ENCODE measurements at places on chromosomes 1 and 21.

DNA sequence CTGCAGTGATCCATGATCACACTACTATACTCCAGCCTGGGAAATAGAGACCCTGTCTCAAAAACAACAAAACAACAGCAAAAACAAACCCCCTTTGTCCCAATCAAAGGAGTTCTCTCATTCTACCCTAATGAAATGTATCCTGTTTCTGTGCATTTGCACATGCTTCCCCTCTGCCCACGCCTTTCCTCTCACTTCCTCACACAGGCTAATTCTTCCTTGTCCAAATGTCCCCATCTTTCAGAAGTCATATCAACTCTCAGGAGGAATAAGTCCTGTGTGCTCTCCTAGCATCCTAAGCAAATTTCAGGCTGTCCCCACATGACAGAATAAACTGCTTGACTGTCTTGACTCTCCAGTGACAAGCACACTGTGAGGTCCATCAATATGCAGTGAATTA, 8.1 kb upstream of the ATP1B1 start:
- DNase-seq: no peak

GRCh38 chr1:179973198-179974110, 18.8 kb downstream of the CEP350 start:
- DNase-seq: no peak

DNA sequence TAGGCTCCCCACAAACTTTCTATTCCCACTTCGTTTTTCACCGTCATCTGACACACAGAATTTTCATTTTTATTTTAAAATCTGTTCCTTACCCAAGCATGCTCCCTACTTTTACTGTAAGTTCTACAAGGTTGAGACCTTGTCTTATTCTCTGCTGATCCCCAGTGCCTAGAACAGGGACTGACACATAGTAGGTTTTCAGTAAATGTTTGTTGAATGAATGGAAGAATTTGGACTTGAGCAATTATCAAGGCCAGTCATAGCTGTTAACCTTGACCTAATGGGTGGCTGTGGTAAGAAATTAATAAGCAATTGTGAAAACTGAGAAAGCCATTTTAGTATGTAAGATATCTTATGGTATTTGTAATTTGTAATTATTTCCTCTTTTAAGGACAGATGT, 71.1 kb downstream of the LAMC1 start:
- DNase-seq: no peak

DNA sequence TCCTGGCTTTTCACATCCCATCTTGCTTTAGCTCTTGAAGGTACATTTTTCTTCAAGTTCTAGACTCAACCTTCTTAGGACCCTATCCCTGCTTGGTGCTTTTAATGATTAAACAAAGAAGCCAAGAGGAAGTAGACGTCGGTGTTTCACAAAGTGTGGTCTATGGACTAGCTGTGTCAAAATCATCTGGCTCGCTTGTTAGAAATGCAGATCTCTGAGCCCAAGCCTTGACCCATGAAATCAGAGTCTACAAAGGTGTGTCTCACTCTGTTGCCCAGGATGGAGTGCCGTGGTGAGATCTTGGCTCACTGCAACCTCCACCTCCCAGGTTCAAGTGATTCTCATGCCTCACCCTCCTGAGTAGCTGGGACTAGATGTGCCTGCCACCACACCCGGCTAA, 295.5 kb upstream of the KAZN start:
- no peak for DNase-seq

DNA sequence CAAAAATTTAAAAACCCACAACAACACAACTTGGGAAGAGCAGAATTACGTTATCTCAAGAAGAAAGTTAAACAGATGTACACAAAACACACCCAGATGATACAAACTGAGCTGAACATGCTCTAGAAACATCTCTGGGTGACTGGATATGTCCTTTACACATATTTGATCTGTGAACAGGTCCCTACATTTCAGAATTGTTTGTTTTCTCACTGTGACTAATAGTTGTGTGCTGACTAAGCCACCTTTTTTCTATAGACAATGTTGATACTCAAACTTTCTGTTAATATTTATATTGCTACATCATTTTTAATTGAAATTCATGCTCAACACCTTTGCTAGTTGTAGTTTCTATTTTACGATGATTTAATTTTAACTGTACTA, 1.0 kb upstream of the F11R start:
- no peak for DNase-seq

DNA sequence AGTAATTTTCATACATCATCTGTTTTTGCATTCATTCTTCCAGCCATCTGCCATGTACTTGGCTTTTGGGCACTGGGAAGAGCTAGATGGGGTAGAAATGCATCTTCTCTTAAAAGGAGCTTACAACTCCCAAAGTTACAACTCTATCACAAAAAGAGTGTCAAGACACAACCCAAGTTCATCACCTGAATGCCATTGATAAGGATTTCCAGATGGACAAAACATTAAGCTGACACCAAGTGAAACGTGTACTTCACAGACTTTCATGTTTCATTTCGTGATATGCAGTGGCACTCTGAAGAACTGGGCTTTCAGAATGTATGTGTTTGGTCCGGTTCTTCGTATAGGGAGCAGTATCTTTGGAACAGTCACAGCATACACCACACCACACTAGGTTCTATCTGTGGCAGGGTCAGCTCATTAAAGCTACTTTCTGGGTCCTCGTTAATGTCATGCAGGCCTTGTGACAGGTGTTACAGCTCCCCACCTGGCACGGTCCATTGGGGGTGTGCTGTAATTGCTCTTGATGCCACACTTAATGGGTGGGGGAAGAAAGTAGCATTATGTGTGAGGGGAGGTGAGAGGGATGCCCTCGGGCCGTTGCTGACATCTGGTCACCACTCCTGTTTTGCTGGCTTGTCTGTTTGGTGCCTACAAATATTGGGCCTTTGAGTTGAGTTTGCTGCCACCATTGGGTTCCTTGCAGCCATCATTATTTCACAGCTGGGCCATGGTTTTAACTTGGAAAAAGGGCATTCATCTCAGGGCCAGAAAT, 164.9 kb downstream of the NFIA start:
- DNase-seq: no peak

- DNase-seq: no peak
These were observed 1.9 kb upstream of the TMEM125 start for GRCh38 chr1:43267818-43268425.

GRCh38 chr1:219550201-219550600, 62.7 kb downstream of the ZC3H11B start:
- DNase-seq: no peak

DNA sequence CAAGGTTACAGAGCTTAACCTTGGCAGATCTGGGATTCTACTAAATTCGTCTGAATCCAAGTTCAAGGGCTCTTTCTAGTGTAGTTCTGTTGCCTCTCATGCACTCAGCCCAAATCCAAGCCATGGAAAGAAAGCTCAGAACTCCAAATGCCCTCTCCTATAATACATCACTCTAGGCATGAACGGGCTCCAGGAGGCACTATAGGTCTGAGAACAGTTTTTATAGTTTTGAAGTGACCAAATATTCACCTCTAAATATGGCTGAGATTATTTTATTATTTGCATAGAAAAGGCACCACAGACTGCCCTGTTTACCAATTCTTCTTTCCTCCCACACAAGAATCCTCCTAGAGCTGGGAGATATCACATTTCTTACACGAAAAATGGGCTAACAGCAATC, 327.9 kb upstream of the BEND5 start:
- DNase-seq: no peak

DNA sequence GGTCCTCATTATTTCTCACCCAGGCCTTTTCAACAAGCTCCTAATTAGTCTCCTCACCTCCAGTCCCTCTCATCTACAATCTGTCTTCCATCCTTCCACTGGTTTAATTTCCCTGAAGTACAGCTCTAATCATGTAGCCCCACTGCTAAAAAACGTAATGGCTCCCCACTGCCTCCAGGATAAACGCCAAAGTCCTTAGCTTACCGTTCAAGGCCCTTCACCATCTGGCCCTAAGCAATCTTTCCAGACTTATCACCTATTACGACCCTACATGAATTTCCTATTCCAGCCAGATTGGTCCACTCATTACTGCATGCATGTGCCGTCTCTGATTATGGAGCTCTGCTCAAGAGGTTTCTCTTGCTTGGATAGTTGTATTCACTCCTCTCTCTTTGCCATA, 83.1 kb upstream of the DAB1 start:
- DNase-seq: no peak

- no peak for DNase-seq
These were observed 23.6 kb downstream of the SLAMF1 start for GRCh38 chr1:160623227-160623633.

DNA sequence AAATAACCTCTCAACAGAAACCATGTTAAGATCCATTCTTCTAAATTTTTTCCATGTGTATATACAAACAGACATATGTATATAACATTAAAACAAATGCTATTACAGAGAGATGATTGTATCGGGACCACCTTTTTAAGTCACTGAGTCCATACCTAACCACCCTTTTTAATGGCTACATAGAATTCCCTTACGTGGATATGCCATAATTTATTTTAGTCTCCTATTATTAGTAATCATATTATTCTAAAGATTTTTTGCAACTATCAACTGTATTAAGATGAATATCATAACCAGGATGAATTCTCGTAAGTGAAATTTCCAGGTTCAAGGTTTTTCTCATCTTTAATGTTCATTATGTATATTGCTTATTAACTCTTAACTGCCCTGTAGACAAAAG, 259.7 kb downstream of the HHAT start:
- DNase-seq: no peak

All from stimulated activated CD8-positive, alpha-beta memory T cell treated with anti-CD3 and anti-CD28 coated beads, Interleukin-7, amount 100 ng/mL, for 1 hour (primary cell).